ENCODE measurements at places on chromosomes 12 and 14.
A peak's percentile ranks its signal among the peaks of the same experiment; 100 is the strongest.

DNA sequence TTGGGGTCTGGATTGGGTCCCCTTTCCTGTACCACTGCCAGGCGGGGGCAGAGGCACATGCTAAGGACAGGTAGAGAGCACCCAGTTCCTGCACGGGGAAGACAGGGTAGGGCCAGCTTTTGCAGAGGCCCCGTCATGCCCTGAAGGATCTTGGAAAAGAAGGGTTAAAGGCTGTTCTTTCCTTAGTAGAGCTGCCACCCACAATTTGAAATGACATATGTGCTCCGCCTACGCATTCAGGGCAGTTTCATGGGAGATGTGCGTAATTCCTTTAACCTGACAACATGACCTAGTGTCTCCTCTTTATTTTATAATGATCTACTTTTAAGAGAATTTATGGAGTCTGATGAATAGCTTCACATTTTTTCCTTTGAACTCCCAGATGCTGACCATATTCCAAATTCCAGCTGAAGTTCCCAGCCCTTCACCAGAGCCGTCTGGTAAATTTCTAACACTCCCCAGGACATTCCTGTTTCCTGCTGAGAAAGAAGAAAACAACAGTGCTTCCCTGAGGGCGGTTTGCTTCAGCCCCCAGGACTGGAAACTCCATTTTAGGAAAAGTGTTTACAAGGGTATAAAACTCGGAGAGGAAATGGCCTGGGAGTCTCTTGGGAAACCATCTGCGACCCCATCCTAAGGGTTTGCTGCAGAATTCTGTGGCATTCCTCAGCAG is 58.9 kb upstream of the PLEKHG3 start:
- H3K27me3 ChIP-seq = no peaks in the 10 kb centered on the region
- H3K36me3 ChIP-seq = no peaks in the 10 kb centered on the region
- peak; percentile 35 for DNase-seq
- peaks cover 8% of the 10 kb centered on the region for H3K4me1 ChIP-seq
- H3K27ac ChIP-seq = peak overlapping the region; percentile 66

GRCh38 chr12:127619869-127620734 is 646.9 kb upstream of the TMEM132C start:
- H3K4me3 ChIP-seq = no peak overlapping the region
- H3K27ac ChIP-seq = no peak overlapping the region
- no peak for DNase-seq
- peaks cover 7% of the 10 kb centered on the region for H3K4me1 ChIP-seq
- no peaks in the 10 kb centered on the region for H3K27me3 ChIP-seq
- no peaks in the 10 kb centered on the region for H3K36me3 ChIP-seq

GRCh38 chr12:112978163-112979040 is at the start of gene OAS2:
Gene OAS2 (plus strand): TSS chr12:112978519. CDS start chr12:112978609, 90 bp downstream.
- no peaks in the 10 kb centered on the region for H3K27me3 ChIP-seq
- no peak within 1 kb of the TSS for H3K27ac ChIP-seq
- no peaks in the 10 kb centered on the region for H3K36me3 ChIP-seq
- H3K4me1 ChIP-seq = peaks cover 1% of the 10 kb centered on the region
- no peak within 1 kb of the TSS for H3K4me3 ChIP-seq
- no peak for DNase-seq

DNA sequence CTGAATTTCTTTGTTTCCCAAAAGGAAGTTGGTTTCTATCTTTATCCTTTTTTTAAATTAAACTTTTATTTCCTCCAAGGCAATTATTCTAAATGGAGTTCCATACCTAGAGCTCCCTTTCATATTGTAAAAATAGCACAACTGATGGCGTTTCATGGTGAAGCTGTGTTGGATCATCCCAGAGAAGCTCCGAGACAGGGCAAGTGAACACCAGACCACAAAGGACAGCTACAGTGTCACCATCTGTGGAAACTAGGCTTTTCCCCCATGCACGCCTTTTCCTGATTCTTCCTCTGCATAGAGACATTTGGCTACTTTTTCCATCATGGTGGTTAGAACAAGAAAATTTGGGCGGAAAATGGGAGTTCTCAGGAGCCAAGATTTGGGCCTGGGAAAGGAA is 12.7 kb downstream of the TPCN1 start:
- H3K4me3 ChIP-seq = no peak overlapping the region
- H3K36me3 ChIP-seq = peaks cover 12% of the 10 kb centered on the region
- no peak overlapping the region for H3K27ac ChIP-seq
- no peaks in the 10 kb centered on the region for H3K27me3 ChIP-seq
- H3K4me1 ChIP-seq = peaks cover 7% of the 10 kb centered on the region
- no peak for DNase-seq

GRCh38 chr12:77947330-77947729 is 116.6 kb downstream of the NAV3 start:
- no peaks in the 10 kb centered on the region for H3K4me1 ChIP-seq
- DNase-seq = no peak
- H3K27ac ChIP-seq = no peak overlapping the region

- H3K4me3 ChIP-seq = no peak overlapping the region
- H3K27me3 ChIP-seq = no peaks in the 10 kb centered on the region
- H3K4me1 ChIP-seq = no peaks in the 10 kb centered on the region
- no peak for DNase-seq
- H3K27ac ChIP-seq = no peak overlapping the region
- H3K36me3 ChIP-seq = no peaks in the 10 kb centered on the region
Measured at GRCh38 chr12:43309959-43310358, 242.0 kb downstream of the ADAMTS20 start.

- no peaks in the 10 kb centered on the region for H3K36me3 ChIP-seq
- H3K27ac ChIP-seq = no peak overlapping the region
- H3K4me1 ChIP-seq = no peaks in the 10 kb centered on the region
- no peak for DNase-seq
Measured at GRCh38 chr12:96419576-96420276, 19.5 kb upstream of the CDK17 start.

DNA sequence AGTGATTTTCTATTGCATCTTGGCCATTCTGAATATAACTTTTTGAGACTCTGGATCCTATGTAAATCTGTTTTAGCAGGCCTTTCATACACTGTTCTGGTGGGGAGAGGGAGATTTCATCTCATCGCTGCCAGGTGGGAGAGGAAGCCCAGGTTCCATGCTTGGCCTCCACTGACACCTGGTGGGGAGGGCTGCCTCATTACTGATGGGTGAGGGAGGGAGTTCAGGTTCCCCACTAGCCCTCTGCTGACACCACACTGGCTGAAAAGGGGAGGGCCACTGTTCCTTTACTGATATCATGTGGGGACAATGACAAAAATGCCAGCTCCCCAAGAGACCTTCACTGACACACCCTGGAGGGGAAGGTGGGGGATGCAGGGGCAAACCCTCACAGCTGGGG is 2.4 kb upstream of the GALNT8 start:
- H3K27ac ChIP-seq = no peak overlapping the region
- no peaks in the 10 kb centered on the region for H3K36me3 ChIP-seq
- DNase-seq = no peak
- H3K27me3 ChIP-seq = no peaks in the 10 kb centered on the region
- no peak overlapping the region for H3K4me3 ChIP-seq

DNA sequence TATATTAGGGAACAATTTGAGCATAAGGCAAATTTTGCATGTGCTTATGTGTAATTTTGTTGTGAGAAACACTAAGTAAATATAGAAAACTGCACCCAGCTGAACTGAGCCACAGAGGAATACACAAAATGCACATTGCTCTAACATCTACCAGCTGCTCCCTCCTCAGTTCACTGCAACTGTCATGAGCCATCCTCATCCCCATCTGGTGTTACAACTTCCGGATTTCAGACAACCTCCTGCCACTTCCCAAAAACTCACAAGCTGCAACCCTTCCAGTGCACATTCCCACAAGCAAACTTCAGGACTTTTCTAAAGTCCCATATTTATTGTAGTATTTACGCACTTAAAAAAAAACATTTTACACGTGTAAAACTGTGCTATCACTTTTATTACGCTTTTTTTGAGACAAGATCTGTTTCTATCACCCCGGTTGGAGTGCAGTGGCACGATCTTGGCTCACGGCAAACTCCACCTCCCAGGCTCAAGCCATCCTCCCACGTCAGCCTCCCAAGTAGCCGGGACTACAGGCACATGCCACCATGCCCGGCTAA is 169.1 kb upstream of the TBX3 start:
- H3K4me3 ChIP-seq = no peak overlapping the region
- no peak overlapping the region for H3K27ac ChIP-seq
- H3K27me3 ChIP-seq = no peaks in the 10 kb centered on the region
- no peaks in the 10 kb centered on the region for H3K4me1 ChIP-seq
- DNase-seq = no peak

DNA sequence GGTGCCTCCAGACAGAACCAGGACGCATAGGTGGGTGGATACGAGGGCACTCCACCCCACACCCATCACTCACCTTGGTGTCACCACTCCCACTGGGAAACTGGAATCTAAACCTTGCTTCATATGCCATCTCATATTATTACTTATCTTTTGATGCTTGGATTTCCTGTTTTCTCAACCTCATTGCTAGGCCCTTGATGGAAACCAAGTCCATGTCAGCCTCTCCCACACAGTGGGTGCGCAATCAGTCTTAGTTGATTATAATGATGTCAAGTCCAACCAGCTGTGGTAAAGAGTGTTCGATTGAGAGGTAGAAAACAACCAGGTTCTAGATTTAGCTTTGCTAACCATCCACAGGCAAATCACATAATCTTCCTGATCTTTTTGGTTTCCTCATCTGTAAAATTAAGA is 584 bp upstream of the DDHD1 start:
- no peaks in the 10 kb centered on the region for H3K36me3 ChIP-seq
- H3K4me3 ChIP-seq = no peak overlapping the region
- no peak for DNase-seq
- no peaks in the 10 kb centered on the region for H3K27me3 ChIP-seq
- H3K27ac ChIP-seq = peak overlapping the region; percentile 26
- peaks cover 7% of the 10 kb centered on the region for H3K4me1 ChIP-seq

- H3K36me3 ChIP-seq = peaks cover 50% of the 10 kb centered on the region
- no peak for DNase-seq
- H3K27ac ChIP-seq = peak overlapping the region; percentile 35
- no peak overlapping the region for H3K4me3 ChIP-seq
Measured at GRCh38 chr14:100289916-100290606, 16.2 kb downstream of the SLC25A29 start.
